PC-3 (cell line): ENCODE measurements at places on chromosomes 6 and 20.

- no peak overlapping the region for H3K4me3 ChIP-seq
- no peak overlapping the region for H3K27ac ChIP-seq
- no peaks in the 10 kb centered on the region for H3K4me1 ChIP-seq
- H3K27me3 ChIP-seq: peaks cover 72% of the 10 kb centered on the region
- DNase-seq: no peak
Measured at GRCh38 chr20:53384392-53384791, 209.2 kb downstream of the ZNF217 start.

GRCh38 chr6:25172819-25173218, 106.4 kb upstream of the CARMIL1 start:
- H3K4me1 ChIP-seq: peaks cover 51% of the 10 kb centered on the region
- no peak overlapping the region for H3K4me3 ChIP-seq

GRCh38 chr20:35828916-35829315, 57.1 kb downstream of the PHF20 start:
- no peaks in the 10 kb centered on the region for H3K27me3 ChIP-seq
- no peaks in the 10 kb centered on the region; the same call in 1 of the 2 replicates for H3K4me1 ChIP-seq
- no peaks in the 10 kb centered on the region for H3K36me3 ChIP-seq
- H3K27ac ChIP-seq: no peak overlapping the region
- no peak overlapping the region for H3K4me3 ChIP-seq

DNA sequence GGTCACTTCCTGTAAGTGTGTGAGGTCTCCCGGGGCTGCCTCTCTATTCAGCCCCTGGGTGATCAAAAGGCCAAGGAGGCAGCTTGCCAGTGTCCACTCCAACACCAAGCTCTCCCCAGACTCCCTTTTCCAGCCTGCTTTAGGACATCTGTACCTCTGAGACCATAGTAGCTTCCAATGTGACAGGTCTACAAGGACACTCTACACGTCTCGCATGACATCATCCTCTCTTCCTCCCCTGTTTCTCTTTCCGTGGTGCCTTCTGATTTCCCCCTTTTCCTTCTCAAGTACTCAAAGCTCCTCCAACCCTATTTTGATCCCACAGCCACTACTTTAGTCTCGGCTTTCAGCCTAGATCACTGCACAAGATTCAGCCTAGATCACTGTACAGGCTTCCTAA, 26.4 kb downstream of the HLA-F start:
- H3K36me3 ChIP-seq: no peaks in the 10 kb centered on the region
- H3K4me3 ChIP-seq: no peak overlapping the region
- no peak for DNase-seq
- no peak overlapping the region for H3K27ac ChIP-seq
